ENCODE measurements at places on chromosomes 1 and 21. TPM values are rescaled to one million over a fixed set of nuclear protein-coding genes. Genes with fewer than 3 reads are reported as not detected.
A peak's percentile ranks its signal among the peaks of the same experiment; 100 is the strongest.

Gene ICOSLG
- total RNA-seq, result 3.8 TPM

Gene PUM1
- 51.2 TPM for total RNA-seq

DNA sequence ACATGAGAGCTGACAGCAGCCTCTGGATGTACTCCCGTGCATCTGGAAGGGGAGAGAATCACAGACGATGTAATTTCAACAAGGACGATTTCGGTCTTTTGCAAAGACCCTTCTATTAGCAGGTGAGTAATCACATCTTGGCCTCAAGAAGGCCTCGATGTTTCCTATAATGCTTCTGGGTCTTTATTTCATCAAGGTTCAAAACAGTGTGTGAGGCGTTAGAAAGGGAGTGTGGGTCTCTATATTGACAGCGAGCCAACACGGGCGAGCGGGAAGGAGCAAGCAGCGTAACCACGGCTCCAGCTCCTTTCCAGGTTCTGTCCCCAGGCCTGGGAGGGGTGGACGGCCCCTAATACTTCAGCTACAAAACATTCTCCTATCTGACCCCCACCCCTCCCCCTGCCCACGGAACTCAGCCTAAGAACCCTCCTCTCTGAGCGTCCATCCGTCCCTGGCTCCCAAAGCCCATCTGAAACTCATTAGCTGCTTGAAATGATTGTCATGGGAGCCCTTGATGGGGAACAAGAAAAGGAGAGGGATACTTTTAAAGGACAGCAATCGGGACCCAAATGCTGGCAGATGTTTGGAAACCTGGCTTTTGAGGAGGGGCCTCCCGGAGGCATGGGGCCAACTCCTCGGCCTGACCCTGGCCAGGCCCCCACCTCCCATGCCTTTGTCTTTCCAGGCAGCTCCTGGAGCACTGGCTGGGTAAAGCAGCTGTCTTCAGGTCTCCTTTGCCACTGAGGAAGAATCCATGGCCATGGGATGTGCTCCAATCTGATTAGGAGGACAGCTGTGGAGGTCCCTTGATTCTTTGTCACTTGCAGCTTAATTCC, 250.8 kb downstream of the FOXD2 start:
- peak; percentile 21 for DNase-seq

- no peak for DNase-seq
Observed at GRCh38 chr1:190043655-190044054, 434.0 kb downstream of the BRINP3 start.

- DNase-seq, result no peak
Observed at GRCh38 chr1:156673387-156674121, 3.7 kb downstream of the NES start.

Gene STIL
- total RNA-seq, result 0.33 TPM

DNA sequence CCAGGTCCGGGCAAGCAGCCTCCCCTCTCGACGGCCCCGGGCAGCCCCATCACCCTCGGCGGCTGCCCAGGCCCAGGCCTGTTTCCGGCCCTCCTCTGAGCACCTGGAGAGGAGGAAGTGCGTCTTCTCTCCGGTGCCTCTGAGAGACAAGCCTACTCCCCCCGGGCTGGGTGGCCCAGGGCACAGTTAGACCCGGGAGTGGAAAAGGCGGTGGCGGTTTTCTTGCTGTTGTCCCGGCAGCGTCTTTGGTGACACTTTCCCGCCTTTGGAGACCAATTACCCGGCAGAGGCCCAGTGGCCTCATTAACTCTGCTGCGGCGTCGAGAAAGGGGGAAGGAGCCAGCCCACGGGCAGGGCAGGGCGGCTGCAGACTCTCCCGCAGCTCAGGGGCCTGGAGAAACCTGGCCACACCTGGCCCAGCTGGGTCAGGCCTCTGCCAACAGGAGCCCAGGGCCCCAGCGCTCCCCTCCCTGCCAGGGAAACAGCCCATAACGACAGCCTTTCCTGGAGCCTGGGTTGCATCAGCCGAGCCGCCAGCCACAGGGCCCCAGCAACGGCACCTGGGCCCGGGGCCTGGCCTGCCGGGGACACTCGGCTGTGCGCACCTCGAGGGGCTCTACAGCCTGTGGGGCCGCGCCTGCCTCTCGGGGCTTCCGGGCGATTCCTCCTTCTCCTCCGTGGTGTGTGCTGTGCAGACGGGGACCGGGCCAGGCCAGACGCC, 28.4 kb upstream of the C1orf159 start:
- DNase-seq, result no peak

- DNase-seq, result no peak
Observed at GRCh38 chr21:21481239-21481638, 483.0 kb downstream of the NCAM2 start.

DNA sequence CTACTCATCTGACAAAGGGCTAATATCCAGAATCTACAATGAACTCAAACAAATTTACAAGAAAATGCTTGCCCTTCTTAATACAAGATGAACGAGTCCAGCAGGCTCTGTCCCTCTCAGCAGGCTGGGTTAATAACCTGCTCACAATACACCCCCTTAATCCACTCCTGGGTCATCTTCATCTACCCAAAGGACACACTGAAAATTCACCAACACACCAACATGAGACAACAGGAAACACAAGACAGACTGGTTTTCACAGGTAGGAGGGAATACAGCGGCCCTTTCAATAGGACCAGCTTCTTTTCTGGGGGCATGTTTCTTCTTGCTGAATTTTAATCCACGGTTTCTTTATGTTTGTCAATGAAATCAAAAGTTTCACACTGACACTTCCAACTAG, 44.6 kb downstream of the SUSD4 start:
- no peak for DNase-seq

Gene TAS1R2
- total RNA-seq, result not detected

Gene FMO1
- total RNA-seq, result not detected

DNA sequence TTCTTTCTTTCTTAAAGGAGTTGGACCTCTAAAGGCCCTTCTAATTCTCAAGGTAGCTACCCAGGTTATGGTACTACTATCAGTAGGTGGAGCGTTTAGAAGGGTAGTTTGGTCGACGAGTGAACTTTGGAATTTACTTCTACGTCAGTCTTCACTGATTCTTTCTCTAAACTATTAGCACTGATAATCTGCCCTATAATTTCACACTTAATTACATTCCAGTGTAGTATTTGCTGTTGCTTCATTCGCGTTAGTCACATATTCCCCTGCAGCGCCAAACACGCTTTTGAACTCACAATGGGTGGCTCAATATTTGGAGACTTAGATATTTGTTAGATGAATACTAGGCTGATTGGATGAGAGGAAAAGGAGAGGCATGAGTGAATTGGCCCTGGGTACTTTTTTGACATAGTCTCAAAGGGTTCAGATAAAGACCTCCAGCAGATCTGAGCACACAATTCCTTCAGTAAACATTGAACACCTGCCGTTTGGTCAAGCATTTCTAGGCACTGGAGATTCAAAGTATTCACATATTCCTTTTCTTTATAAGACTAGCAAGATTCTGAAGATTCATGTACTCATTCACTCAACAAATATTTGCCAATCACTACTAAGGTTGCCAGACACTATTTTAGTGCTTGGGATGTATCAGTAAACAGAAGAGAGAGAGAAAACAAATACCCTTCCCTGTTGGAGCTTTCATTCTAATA, 929 bp upstream of the FOXJ3 start:
- no peak for DNase-seq

- DNase-seq, result no peak
Observed at GRCh38 chr1:86687595-86687994, 16.8 kb upstream of the SH3GLB1 start.

DNA sequence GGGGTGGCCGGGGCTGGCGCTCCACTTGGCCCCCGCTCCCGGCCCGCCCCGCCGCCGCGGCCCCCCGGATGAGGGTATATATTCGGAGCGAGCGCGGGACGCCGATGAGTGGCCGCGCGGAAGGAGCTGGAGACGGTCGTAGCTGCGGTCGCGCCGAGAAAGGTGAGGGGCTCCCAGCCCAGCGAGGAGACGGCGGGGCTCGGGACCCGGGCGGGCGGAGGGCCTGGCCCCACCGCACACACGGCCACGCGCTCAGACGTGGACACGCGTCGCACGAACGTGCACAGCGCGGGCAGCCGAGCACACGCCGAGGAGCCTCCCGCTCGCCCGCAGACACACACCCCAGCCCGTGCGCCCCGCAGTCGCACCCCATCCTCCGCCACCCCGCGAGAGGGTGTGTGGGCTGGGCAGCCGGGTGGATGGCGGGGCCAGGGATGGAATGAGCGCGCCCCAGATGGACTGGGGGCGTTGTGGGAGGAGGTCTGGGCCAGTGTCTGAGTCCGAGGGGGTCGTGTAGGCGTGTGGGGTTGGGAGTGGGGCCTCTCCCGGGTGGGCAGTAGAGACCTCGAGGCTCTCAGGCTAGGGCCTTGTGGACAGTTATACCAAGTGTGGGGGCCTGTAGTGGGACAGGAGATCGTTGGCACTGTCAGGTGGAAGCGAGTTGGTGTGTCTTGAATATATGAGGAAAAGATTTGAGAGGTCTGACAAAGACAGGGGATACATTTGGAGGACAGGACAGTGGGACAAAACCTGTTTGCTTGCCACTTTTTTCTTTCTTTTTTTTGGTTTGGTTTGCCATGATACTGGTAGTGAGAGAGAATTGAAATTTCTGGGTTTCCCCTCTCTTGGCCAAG, at the start of gene UAP1:
Gene UAP1, plus strand, starts transcription at position 107 of the 854 bp plus-strand sequence. CDS start 4,347 bp downstream, outside the sequence.
- no peak for DNase-seq

Gene TMEM52
- 11.3 TPM for total RNA-seq

Gene SLC41A1
- 4.5 TPM for total RNA-seq

DNA sequence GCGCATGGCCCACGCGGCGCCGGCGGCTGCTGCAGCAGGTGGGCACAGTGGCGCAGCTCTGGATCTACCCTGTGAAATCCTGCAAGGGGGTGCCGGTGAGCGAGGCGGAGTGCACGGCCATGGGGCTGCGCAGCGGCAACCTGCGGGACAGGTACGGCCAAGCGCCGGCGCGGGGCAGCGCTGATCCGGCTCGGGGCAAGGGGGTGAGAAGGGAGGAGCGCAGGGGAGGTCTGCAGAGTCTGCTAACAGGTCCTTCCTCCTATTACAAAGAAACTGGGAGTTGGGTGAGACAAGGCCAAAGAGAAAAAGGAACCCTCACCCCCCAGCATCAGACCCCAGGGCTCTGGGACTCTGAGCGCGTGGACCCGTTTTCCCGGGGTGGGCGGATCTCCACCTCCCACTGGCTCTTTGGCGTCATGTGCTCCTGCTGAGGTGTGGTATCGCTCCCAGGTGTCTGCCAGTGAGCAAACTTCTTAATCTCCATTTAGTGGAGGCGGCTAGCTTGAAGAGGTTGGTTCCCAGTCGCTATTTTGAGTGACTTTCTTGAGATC, 431 bp downstream of the MTARC1 start:
- DNase-seq, result peak; percentile 89

Gene LENEP
- total RNA-seq, result not detected

GRCh38 chr1:8651236-8651890, 166.1 kb downstream of the RERE start:
- no peak for DNase-seq

Gene OPTC
- not detected for total RNA-seq

DNA sequence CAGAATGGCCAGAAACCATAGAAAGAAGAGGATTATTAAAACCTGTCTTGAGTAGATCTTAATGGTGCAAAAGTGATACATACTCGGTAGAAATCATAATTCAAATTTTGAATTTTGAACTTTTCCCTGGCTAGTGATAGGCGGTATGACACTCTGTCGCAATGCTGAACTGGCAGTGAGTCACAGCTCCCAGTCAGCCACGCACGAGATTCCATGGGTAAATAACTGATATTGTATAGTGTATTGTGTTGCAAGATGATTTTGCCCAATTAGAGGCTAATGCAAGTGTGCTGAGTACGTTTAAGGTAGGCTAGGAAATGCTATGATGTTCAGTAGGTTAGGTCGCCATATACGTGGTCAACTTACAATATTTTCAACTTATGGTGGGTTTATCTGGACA, 207.0 kb downstream of the SIPA1L2 start:
- DNase-seq, result no peak

DNA sequence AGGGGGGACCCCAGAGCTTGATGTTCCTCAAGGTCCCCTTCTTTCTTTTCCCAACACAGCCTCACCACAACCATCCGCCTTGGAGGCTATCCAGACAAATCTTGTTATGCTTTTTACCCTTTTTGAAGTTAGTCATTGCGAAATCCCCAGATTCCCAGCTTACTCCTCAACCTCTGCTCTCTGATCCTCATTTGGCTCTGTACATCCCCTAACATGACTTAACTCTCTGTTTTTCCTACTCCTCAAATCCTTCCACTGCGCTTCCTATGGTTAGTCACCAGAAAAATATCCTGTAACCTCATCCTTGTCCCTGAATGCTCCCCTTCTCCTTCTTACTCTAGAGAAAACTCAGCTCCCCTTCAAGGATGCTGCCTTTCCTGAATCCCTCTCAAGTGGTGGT, 189.1 kb upstream of the POU3F1 start:
- DNase-seq, result no peak

Gene SPRR1A
- total RNA-seq, result not detected

Gene MPZ
- 2.4 TPM for total RNA-seq

Gene CLDN8
- total RNA-seq, result not detected

Gene CYP4A22
- total RNA-seq, result 69.9 TPM

Gene HTR1D
- total RNA-seq, result not detected

DNA sequence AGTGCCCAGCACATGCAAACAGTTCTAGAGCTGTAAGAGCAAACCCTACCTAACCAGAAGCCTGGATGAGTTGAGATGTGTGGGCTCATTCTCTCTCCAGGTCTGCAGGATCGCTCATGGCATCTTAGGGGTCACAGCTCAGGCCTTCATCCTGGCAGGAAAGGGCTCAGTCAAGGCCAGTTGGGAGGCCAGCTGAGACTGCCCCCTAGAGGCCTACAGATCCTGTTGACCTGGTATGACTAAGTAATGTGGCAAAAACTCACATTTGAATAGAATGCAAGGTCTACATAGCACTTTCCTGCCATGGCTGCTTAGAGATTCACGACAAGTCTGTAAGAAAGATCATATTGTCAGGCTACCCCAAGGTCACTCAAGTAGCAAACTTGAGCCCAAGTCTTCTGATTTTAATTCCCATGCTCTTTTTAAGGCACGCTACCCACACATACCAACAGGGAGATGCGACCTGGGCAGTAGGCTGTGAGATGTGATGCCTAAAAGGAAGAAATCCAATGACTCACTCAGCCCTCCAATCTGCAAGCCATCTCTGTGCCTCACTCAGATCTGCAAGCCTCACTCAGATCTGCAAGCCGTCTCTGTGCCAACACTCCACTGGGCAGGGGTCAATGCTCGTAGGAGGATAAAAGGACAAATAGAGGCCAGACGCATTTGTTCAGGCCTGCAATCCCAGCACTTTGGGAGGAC, 5.1 kb upstream of the CAPN8 start:
- DNase-seq, result peak; percentile 51

Gene C1orf141
- total RNA-seq, result not detected
